ENCODE measurements at places on chromosomes 13 and 19. TPM values are rescaled to one million over a fixed set of nuclear protein-coding genes. Genes with fewer than 3 reads are reported as not detected.

The CBY2 gene
- not detected for total RNA-seq

The RFPL4A gene
- total RNA-seq = not detected

The USP12 gene
- 23.2 TPM for total RNA-seq

The S1PR4 gene
- not detected for total RNA-seq

The RNF113B gene
- not detected for total RNA-seq

The SIGLEC11 gene
- not detected for total RNA-seq

The PSG3 gene
- total RNA-seq = not detected

The SLITRK6 gene
- 0.10 TPM for total RNA-seq

The CPB2 gene
- not detected for total RNA-seq

The BLOC1S3 gene
- total RNA-seq = 21.0 TPM

The LGI4 gene
- total RNA-seq = 1.3 TPM

The RFX1 gene
- 9.4 TPM for total RNA-seq

The LILRB2 gene
- total RNA-seq = not detected

The EBI3 gene
- 2.6 TPM for total RNA-seq

The ZNF709 gene
- 5.2 TPM for total RNA-seq

The OR7D2 gene
- total RNA-seq = 0.33 TPM

The DHDH gene
- not detected for total RNA-seq

Measured in chondrocyte (in vitro differentiated cells).